Transverse colon (tissue), 4 donors: ENCODE measurements at places on chromosomes 16 and 17. TPM values are rescaled to one million over a fixed set of nuclear protein-coding genes. Genes with fewer than 3 reads are reported as not detected.

Gene NETO2
- total RNA-seq, result 31.7 TPM

Gene KRT28
- not detected for total RNA-seq

GRCh38 chr17:82385559-82386254 lies 14.1 kb downstream of the UTS2R start:
- no peak for DNase-seq
- peaks cover 56% of the 10 kb centered on the region for H3K27me3 ChIP-seq
- no peak overlapping the region for H3K27ac ChIP-seq
- H3K4me3 ChIP-seq, result no peak overlapping the region

Gene SLC35G6
- not detected for total RNA-seq

- no peaks in the 10 kb centered on the region for H3K36me3 ChIP-seq
- DNase-seq, result no peak
- H3K27me3 ChIP-seq, result no peaks in the 10 kb centered on the region
- no peaks in the 10 kb centered on the region for H3K4me1 ChIP-seq
Measured at GRCh38 chr17:45834471-45835396, 9.9 kb upstream of the SPPL2C start.

Gene SPHK1
- 6.8 TPM for total RNA-seq

Gene ZNF319
- total RNA-seq, result 6.7 TPM

- H3K36me3 ChIP-seq, result no peaks in the 10 kb centered on the region
- no peaks in the 10 kb centered on the region for H3K27me3 ChIP-seq
- no peak for DNase-seq
- no peak overlapping the region for H3K27ac ChIP-seq
- no peaks in the 10 kb centered on the region for H3K4me1 ChIP-seq
Measured at GRCh38 chr17:5128905-5129535, 13.2 kb downstream of the USP6 start.

DNA sequence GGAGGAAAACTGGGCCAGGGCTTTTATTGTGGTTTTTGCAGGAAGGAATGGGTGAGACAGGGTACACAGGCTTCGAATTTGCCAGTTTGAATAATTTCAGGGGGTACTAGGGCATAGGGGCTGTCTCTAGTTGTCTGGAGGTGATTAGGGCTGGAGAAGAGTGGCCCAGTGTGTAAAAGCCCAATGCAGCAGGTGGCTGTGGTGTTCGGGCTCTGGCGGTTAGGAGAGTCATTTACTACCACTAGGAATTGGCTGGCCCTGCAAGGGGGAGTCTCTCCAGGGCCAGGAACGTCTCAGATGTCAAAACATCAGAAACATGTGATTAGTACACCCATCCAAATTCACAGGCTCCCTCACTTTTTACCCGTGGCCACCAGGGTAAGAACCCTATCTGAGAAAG lies 50.3 kb downstream of the GINS3 start:
- H3K27ac ChIP-seq, result no peak overlapping the region
- no peak overlapping the region for H3K4me3 ChIP-seq
- no peak for DNase-seq
- H3K36me3 ChIP-seq, result no peaks in the 10 kb centered on the region
- H3K4me1 ChIP-seq, result no peaks in the 10 kb centered on the region

Gene MYO15A
- 1.2 TPM for total RNA-seq

Gene ADAMTS18
- 0.79 TPM for total RNA-seq

GRCh38 chr17:79029327-79030009 lies 5.5 kb downstream of the C1QTNF1 start:
- peaks cover 54% of the 10 kb centered on the region for H3K4me1 ChIP-seq
- H3K27me3 ChIP-seq, result no peaks in the 10 kb centered on the region
- H3K4me3 ChIP-seq, result no peak overlapping the region
- no peak for DNase-seq
